NCI-H748 treated with DMSO at 0.1 percent for 48 hours (cell line): ENCODE measurements at places on chromosomes 1 and 21.

DNA sequence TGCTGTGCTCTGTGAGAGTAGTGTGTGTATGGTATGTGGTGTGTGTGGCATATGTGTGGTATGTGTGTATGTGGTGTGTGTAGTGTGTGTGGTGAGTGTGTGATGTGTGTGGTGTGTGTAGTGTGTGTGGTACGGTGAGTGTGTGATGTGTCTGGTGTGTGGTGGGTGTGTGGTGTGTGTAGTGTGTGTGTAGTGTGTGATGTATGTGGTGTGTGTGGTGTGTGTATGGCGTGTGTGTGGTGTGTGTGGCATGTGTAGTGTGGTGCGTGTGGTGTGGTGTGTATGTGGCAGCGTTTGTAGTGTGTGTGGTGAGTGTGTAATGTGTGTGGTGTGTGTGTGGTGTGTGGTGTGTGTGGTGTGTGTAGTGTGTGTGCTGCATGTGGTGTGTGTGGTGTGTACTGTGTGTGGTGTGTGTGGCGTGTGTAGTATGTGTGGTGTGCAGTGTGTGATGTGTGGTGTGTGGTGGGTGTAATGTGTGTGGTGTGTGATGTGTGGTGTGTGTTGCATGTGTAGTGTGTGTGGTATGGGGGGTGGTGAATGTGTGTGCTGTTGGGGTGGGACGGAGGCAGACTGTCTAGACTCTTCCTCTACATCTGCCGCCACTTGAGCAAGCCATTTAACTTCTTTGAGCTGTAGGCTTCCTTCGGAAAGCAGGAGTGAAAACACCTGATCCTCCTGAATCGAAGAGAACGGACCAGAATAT is 33.5 kb downstream of the GPA33 start:
- no peak for DNase-seq

DNA sequence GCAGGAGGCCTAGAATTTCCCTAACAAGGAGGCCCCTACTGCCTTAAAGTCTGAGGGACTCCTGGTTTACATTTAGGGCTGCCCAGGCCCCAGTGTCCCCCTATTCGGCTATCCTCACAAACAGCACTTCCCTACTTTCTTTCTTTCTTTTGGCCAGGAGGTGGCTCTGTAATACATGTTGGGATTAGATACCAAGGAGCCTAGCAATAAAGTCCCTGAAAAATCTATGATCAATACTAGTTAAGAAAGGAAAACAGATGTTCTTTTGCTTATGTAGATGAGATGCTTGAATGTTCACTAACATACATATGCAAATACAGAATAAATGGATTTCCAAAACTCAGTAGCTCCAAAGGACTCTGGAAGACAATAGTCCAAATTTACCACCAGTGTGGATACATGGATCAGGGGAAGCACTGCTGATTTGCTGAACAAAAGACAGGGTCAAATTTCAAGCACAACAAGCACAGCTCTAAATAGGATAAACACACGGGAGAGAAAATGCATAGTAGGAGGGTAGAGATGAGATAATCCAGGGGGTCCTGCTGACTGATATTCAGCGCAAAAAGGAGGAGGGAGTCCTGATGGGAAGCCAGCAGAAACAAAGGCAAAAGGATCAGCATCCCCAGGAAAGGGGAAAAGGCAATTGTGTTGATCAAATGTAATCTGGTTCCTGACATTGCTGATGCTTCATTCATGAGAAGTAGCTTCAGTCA is 240.0 kb downstream of the NUF2 start:
- peak; percentile 88 for DNase-seq

DNA sequence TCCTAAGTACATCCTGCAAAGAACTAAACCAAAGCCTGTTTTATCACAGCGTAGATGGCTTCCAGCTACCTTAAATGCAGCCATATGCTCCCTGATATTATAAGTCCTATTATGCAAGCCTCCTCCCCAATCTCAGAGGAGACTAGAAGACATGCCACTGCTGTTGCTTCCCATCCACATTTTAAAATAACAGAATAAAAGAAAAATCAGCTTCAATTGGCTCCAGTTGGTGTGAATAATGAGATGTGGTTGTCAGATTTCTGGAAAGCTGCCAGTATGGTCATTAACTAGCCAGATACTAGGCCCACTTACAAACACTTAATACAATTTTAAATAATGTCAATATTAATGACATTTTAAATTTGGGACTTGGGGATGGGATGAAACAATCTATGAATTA is 25.7 kb downstream of the WARS2 start:
- DNase-seq: no peak

DNA sequence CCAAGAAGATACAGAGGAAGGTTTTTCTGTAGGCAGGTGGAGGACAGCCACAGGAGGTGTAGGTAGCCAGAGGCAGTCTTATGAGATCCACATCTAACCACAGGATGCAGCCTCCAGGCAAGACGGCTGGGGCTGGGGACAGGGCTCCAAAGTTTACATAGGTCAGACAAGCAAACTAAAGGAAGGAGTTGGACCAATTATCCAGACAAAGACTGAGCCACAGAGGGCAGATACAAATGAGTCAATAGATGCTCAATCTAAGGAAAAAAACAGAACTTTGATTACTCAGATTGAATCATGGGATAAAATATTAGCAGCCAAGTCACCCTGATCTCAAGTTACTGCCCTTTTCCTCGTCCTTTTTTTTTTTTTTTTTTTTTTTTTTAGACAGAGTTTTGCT is 91.6 kb downstream of the RGS7 start:
- no peak for DNase-seq

DNA sequence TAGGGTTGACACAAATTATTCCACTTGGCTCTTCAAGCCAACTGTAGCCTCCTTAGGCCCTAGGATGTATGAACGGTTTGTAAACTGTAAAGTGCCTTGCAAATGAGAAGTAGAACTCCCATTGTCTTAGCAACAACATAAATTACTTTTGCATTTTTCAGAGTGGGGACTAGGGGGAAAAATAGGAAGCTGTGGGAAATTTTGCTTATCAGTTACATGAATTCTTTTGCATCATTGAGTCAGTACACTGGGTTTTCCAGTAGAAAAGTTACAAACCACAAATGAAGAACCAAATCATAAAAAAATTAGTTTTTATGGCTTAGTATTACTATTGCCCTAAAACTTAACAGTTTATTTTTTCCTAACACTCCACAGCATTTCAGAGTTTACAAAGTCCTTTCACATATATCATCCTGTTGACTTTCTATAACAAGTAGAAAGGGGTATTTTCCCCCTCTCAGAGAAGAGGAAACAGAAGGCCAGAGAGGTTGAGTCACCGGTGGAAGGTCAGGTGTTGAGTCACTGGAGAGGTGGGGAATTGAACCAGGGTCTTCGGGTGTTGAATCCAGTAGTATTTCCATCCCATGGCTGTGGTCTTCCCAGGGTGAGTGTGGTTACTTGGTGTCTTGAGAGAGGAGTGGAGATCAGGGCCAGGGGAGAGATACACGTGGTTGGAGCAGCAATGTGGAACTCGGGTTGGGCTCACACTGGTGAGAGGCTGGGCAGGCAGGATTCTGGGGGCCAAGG is 71.9 kb upstream of the USP24 start:
- DNase-seq: no peak

DNA sequence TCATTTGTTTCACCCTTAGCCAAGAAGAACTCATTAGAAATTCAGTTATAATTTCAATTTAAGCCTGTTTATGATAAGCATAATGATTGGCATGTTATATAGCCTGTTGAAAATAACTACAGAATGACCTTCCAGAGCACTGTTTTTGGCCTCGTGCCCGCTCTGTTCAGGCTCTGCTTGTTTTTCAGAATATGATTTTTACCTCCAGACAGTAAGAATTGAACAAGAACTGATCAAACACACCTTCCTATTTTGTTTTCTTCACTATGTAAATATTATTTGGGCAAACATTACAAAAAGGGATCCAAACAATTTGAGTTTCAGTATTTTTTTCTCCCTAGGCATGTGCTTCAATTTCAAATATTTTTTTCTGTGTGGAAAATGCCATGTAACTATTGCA is 48.1 kb upstream of the ANGPTL1 start:
- DNase-seq: no peak

DNA sequence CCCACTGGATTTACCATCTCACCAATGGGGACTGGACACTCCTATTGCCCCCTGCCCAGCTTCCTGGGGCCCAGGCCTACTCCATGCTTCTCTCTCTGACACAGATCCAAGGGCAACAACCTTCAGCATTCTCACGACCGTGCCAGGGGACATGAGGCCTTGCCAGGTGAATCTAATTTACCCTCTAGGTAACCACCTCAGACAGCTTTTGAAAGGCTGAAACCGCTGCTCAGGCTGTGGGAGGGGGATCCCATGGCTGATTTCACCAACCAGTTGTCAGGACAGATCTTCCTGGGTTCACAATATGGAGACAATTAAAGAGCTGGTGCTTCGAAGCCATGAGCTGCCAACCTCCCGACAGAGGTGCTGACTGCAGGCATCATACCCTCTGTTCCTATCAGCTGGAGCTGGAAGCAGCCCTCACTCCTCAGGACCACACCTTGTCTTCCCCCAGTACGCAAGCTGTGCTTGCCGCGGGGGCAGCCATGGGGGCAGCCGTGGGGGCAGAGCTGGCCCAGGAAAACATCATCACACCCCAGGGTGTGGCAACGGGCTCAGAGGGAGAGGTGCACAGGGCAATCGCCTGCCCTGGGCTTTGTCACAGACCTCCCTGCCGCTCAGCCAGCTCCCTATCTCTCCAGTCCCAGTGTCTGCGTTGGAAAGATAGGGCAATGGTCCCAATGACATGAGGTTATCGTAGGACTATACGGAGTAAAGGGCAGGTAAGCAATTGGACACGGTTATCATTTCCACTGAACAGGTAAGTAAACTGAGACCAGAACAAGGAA is 120.2 kb downstream of the DMRTB1 start:
- DNase-seq: no peak

DNA sequence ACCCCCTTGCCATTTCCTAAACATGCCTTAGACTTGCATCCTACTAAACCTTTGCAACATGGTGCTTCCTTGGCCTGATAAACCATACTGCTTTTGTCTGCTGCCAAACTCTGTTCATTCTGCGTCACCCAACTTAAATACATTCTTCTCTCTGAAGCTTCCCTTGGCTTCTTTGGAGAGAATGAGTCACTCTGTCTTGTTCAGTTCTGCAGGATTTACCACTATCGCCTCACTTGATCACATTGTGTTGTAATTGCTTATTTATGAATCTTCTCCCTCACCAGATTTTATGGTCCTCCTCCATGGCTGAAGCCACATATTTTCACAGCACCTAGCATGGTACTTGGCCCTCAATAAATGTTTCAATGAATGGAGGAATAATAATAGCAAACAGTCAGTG is 21.7 kb upstream of the TUT4 start:
- DNase-seq: no peak

GRCh38 chr1:31587720-31588423 is 11.6 kb downstream of the TINAGL1 start:
- DNase-seq: no peak

DNA sequence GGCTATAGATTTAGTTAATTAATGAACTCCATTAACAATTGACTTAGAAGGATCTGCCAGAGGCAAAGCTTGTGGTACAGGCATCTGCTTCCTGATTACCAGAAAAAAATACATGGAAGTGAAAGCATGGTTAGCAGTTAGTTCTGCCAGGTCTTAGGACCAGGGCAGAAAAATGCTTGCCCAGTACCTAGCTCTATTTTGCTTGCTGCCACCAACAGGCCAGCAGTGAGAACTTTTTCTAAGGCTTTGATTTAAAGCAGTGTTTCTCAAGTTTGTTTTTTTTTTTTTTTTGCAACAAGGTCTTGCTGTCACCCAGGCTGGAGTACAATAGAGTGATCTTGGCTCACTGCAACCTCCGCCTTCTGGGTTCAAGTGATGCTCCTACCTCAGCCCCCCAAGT is 16.4 kb upstream of the MTF1 start:
- no peak for DNase-seq

- no peak for DNase-seq
Observed at GRCh38 chr1:24978383-24979032, 48.4 kb upstream of the RUNX3 start.
